Hematopoietic multipotent progenitor cell treated with erythropoietin and hydrocortisone succinate and interleukin-3 and kit ligand, for 8 days (in vitro differentiated cells): ENCODE measurements at places on chromosomes 7 and 10.

DNA sequence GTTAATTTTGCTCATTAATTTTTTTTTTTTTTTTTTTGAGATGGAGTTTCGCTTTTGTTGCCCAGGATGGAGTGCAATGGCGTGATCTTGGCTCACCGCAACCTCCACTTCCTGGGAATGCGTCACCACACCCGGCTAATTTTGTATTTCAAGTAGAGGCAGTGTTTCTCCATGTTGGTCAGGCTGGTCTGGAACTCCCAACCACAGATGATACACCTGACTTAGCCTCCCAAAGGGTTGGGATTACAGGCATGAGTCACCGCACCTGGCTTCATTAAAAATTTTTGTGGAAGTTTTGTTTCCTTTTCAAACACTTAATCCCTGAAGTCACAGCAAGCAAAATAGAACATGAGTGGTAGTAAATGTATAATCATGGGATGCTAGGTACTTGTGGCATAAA lies 857.2 kb upstream of the PHF14 start:
- DNase-seq: no peak

DNA sequence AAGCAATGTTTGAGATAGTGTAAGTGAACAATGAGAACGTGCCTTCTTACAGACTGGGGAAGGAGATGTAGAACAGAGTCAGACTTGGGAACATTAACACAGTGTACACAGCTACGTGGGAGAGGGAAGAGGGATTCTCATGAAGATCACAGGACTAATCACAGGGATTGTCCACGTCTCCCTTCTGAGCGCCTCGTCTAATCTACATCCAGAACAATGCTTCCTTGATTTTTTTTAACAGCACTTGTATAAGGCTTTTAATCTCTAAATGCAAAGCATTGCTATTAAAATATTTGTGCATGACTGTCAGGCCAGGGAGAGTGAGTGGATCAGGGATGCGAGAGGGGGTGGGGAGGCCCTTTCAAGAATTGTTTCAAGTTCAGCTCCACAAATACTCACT lies 62.7 kb downstream of the MET start:
- DNase-seq: no peak

GRCh38 chr10:80408242-80409101 lies at the start of gene PRXL2A:
TSS of gene PRXL2A (plus strand) at chr10:80408551. CDS start at chr10:80420468, 11,917 bp downstream.
- peak; percentile 68 for DNase-seq

- no peak for DNase-seq
Measured at GRCh38 chr7:149776848-149777407, 3.5 kb upstream of the ZNF467 start.

DNA sequence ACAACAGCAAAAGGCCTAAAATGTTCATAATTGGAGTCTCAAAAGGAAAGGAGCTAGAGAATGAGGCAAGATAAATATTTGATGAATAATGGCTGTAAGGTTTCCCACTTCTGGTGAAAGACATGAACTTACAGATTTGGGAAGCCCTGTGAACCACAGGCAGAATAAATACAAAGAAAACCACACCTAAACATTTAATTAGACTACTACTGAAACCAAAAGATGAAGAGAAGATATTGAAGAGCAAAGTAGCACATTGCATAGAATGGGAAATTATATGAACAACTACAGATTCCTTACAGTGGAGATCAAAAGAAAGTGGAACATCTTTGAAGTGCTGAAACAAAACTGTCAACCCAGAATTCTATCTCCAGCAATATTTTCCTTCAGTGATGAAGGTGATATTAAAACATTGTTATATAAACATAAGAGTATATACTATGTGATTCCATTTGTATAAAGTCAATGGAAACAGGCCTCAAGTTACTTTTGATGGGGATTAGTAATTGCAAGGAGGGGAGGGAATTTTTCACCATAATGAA lies 191.3 kb upstream of the KAT6B start:
- DNase-seq: no peak

DNA sequence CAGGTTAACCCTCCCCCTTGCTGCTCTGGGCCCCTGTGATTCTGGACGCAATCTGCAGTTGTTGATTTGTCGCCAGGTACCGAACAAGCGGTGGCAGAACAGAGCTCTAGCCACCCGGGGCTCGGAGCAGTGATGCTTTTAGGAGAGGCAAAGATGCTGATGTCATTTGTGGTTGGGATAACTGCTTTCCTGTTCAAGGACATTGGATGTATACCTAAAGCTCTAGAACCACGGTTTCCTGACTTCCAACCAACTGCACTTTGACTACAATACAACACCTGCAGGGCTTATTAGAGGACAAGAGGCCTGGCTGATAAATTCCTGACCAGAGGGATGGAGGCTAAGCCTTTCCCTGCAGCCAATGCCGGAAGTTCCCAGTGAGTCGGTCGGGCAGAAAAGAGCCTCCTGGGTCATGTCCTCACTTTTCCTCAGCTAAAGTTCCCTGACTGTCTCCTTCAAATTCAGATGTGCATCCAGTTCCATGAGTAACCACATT lies 6.5 kb upstream of the RBM20 start:
- no peak for DNase-seq

DNA sequence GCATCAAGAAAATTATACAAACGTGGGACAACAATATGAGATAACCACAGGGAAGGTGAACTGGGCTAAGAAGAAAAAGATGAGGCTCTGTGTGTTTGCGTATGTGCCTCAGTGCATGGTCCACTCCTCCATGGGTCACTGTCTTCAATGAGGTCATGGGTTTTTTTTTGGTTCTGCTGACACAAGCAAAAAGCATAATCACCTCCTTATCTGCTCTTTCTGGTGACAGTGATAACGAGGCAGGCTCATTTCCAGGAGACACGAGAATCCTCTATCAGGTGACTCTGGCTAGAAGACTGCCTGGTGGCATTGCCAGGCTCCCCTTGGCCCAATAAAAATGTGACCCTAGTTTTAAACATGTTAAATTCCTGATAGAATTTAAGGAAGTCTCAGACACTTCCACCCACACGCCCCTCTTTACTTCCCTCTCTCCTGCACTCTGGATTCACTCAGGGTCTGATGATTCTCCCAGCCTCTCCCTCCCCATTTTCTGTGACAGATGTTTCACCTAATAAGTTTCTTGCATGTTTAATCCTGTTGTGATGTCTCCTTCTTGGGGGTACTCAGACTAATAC lies 35.3 kb upstream of the CDCA7L start:
- peak; percentile 57 for DNase-seq

DNA sequence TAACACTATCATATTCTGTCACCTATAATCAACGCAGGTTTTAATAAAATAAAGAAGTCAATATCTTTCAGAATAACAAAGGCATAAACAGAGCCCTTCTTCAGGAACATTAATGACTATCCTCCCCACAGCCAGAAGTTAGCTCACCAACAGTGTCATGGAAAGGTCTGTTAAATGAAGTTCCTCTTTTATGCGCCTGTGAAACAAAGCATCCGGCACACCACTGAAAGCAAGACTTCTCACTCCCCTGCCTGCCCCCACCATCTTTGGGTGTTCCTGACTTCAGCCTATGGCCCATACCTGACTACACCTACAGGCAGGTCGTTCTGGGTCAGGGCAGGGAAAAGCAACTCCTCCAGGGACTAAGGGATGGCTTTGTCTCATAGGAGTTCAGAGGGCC lies 205.4 kb downstream of the FANK1 start:
- DNase-seq: peak; percentile 15

- peak; percentile 84 for DNase-seq
Measured at GRCh38 chr7:106659963-106660861, 746 bp downstream of the CCDC71L start.

GRCh38 chr7:20085086-20085485 lies 132.1 kb downstream of the MACC1 start:
- no peak for DNase-seq

- DNase-seq: no peak
Measured at GRCh38 chr10:103687718-103688117, 167.7 kb downstream of the SH3PXD2A start.

DNA sequence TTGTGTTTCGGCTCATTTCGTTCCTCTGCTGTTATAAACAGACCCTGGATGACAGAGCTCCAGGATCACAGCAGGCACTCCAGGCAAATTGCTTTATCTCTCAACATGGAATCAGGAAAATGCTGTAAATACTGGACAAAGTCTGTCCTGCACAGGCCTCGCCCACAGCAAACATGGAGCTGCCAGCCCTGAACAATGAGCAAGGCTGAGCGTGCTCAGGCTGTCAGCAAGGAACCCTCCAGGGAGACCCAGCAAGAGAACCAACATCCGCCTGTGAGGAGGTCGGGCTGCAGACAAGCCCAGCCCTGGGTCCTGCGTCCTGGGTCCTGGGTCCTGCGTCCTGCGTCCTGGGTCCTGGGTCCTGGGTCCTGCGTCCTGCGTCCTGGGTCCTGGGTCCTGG lies 180.8 kb downstream of the PTPRN2 start:
- no peak for DNase-seq

GRCh38 chr10:132583456-132583855 lies 45.9 kb downstream of the INPP5A start:
- no peak for DNase-seq

GRCh38 chr10:4609251-4609650 lies 216.8 kb upstream of the AKR1E2 start:
- no peak for DNase-seq

- DNase-seq: no peak
Measured at GRCh38 chr10:7258948-7259523, 151.8 kb downstream of the SFMBT2 start.

DNA sequence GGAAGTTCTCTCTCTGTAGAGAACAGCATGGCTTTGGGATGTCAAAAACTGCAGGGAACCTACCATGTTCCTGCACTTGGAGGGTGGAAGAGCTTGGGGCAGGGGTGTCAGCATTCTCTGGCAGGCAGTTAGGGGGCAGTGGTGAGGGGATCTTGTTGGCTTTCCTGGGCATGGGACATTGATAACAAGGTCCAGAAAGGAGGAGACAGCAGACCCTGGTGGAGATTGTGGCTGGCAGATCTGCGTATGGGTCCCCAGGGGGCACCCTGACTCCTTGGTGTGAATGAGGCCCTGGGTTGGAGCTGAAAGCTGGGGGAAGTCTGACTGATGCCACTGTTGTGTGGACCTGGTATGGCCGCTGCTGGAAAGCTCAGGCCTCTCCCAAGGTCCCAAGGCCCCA lies 22.9 kb upstream of the CAMK2B start:
- DNase-seq: peak; percentile 58

DNA sequence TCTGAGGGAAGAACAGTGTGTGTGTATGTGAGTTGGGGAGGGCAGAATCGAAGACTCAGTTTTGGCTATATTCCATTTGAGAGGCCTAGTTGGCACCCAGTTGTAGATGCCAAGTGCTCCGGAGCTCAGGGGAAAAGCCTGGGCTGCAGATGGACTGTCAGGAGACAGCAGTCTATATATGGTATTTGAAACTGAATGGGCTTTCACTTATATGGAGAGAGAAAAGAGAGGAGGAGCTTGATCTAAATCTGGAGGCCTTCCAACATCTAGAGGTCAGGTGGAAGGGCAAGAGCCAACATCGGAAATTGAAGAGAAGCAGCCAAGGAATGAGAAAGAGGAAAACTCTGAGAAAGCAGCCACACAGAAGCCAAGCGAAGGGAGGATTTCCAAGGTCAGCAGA lies 350.8 kb upstream of the BMPER start:
- DNase-seq: no peak

DNA sequence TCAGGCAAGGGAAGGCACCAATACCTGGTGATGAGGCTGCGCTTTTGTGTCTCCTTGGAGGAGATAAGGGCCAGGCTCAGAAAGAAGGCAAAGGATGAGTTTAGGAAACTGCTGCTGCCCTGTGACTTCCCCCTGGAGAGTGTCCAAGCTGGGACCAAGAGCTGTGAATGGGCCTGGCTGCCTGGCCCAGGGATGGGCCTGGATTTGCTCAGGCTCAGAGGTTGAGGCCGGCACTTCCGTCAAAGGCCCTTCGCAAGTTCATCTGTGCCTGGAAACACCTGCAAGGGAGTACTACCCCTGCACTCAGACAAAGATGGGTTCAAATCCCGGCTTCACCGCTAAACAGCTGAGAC lies 50.5 kb upstream of the NANOS1 start:
- no peak for DNase-seq

- DNase-seq: no peak
Measured at GRCh38 chr7:148398844-148399365, 191.7 kb upstream of the C7orf33 start.

DNA sequence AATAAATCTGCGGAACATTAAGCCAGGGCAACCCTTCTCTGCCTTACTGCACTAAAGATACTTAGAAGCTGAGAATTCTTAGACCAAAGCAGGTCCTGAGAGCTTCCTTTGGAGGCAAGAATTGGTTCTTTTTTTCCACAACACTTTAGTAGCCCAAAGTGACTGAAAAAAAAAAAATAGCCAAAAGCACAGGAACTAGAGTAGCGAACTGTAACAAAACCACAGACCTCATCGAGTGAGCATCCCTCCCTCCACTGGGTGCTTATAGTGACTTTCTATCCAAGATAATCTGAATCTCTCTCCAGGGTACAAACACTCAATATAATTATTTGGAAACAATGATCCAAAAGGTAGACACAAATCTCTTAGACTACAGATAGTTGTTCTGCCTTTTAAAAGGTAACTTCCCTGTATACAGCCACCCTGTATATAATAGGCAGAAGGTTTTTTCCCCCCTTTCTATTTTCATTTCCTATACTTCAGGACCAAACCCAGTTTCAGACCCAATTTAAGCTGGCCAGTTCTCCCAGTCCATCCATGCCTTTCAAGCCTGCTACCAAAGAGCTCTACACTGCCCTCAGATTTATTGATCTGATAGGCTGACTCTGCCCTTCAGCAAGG lies 31.6 kb upstream of the KCNIP2 start:
- DNase-seq: no peak

GRCh38 chr10:126264102-126265018 lies 123.9 kb downstream of the ADAM12 start:
- DNase-seq: no peak

DNA sequence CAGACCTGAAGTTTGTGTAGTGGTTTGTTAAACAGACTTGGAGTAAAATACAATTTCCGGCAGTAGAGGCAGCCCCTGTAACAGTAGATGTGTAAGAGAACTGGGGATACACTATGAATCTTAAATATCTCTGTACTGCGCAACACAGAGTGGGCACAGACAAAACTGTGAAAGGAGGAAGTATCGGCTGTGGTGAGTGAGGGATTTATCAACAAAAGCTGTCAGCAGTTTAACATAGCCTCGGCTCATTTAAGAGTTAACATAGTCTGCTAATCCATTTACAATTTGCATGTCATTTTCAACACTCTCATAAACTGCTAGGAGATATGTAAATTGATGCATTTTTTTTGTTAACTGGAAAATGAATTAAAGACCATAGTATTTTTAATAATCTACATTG lies 225.2 kb downstream of the ZWINT start:
- no peak for DNase-seq
